C1 segment of cervical spinal cord (tissue), 14 donors: ENCODE measurements at places on chromosomes 16 and 17.

DNA sequence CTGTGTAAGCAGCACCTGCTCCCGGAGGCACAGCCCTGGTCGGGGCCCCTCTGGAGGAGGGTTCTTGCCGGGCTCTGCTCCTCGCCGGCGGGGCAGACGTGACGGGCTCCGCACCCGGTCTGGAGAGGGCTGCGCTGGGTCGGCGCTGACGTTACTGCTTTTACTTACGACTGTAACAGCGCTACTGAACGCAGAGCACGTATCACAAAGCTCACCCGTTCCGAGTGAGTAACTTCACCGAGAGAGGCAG lies 1.3 kb upstream of the RAB40C start:
- DNase-seq: no peak

- DNase-seq: no peak
These were observed 103.0 kb upstream of the ELAC2 start for GRCh38 chr17:13120864-13121263.

DNA sequence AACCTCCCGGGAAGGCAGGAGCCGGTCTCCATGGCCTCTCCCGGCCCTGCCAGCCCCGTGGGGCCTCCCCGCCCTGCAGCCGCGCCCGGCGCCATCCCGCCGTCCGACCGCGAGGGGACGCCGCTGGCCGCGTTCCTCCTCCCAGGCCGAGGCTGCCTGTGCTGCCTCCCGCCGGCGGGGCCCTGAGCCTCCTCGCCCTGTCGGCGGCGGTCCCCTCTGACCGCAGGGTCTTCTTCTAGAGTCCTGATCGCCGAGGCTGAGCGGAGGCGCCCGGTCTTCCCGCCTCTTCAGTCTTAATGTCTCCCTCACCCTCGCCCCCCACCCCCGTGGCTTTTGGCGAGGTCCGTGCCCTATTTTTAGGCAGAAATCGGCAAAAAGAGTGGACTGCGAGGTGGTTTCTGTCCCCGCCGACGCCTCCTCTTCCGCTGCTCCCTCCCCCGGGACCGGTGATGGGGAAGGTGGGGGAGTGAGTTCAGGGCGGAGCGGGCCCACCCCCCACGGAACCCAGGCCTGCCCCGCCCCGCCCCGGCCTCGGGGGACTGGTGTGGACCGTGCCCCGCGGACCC lies 794 bp upstream of the CPNE7 start:
- DNase-seq: no peak

DNA sequence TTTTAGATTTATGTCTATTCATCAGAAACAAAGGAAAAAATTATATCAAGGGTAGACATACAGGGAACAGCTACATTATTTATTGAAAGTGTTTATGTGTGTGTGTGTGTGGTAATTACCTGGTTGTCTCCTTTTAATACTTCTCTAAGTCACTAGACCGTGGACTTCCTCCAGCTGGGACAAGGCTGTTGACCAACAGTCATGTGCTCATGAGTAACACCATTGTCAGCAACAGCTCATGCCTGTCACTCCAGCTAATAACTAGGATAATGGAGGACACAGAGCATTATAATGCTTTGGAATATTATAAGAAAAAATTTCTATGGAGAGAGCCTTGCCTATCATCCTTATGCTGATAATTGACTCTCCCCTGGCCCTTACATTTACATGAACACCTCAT lies 125.3 kb upstream of the SALL1 start:
- no peak for DNase-seq

DNA sequence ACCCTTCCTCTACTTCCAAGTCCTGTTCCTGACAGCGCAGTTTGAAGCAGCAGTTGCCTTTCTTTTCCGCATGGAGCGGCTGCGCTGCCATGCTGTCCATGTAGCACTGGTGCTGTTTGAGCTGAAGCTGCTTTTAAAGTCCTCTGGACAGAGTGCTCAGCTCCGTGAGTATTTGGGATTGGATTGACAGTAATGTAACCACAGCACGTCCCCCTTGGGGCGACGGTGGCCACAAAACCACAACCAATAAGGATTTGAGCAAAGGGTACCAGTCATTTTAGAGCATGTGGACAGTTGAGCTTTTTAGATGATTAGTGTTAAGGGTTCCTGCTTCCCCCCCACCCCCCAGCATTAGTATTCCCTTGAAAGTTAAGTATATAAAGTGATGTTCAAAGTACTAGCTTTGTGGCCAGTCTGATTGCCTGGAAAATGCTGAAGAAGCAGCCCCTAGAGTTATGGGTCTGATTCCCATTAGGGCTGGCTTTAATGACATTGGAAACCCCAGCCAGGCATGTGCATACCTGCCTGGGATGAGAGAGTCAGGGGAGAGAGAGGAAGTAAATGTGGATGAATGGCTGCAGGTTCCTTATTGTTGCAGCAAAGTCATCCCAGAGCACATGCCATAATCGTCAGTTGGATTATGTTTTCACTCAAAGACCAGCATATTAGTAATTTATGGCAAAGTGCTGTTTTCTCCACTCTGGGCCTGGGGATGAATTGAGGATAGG lies 31.6 kb upstream of the SLC12A3 start:
- no peak for DNase-seq

- DNase-seq: no peak
These were observed 21.0 kb downstream of the LGALS3BP start for GRCh38 chr17:78958641-78959127.

DNA sequence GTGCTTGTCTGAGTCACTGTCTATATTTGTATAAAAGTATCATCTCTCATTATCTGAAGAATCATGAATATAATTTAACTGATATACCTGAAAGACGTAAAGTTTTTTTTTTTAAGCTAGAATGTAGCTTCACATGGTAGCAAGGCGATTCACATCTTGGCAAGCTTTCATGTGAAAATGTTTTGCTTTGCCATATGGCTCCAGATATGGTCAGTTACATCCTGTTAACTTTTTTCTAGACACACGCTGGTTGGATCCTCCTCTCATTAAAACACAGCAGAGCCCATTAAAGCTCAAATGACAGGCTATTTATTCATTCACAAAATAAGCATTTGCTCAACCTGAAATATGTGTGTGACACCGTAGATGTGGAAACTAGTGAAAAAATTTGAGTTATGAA lies 412.8 kb downstream of the KIF2B start:
- DNase-seq: no peak
